Activated CD8-positive, alpha-beta memory T cell treated with anti-CD3 and anti-CD28 coated beads for 4 hours (primary cell): ENCODE measurements at places on chromosomes 3 and 15.

- no peak for DNase-seq
Observed at GRCh38 chr15:28096670-28097431, 2.3 kb downstream of the OCA2 start.

DNA sequence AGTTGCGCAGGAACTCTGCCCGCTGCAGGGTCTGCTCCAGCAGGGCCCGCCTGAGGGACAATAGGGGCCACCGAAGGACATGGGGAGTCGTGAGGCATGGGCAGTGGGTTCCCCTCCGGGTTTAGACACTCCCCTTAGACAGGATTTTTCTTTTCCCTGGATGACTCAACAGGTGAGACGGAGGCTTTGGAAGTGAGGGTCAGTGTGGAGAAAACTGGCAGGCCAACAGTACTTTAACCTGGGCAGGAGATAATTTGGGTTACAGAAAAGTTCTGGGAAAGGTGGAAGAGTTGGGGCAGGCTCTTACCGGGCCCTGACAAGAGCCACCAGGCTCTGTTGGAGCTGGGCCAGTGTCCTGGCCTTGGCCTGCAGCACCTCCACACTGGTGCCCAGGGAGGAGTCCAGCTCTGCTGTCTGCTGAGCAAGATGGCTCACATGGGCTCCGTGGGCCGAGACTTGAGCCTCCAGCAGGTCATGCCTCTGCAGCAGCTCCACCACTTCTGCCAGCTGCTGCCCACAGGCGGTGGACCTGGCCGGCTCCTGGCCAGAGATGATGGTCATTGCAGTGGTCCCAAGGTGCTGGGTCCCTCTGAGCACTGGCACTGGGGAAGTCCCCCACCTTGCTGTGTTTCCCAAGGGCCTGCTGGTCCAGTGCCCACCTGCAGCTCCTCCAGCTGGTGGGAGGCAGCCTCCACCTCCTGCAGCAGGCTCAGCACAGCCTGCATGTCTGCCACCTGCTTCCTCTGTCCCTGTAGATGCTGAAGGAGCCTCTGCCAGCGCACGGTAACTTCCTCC lies 11.0 kb downstream of the SPTBN5 start:
- no peak for DNase-seq

DNA sequence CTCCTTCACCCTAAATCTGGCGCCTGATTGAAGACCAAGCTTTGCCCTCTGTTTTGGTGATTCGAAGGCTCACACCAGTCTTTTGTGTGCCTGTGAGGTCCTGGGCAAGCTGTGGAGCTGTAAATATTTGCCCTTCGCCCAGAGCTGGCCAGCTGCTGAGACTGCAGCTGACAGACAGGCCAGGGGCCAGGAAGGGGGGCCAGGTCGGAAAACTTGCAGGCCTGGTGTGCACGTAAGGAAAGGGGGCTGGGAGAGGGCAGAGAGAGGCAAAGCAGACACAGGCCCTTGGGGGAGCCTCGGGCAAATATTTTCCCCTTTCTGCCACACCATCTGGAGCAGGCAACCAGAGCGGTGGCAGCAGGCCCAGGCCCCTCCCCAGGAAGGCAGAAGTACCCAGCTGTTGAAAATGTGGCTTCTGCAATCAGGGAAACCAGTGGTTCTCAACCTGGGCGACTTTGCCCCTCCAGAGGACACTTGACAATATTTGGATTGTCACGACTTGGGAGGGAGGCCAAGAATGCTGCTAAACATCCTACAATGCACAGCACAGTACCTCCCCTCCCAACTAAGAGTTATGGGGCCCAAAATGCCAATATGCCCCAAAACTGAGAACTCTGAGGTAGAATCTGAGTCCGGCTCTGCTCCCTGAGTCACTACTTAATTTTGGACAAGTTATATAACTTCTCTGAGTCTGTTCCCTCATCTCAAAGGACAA lies 2.5 kb downstream of the PDZRN3 start:
- DNase-seq = no peak

DNA sequence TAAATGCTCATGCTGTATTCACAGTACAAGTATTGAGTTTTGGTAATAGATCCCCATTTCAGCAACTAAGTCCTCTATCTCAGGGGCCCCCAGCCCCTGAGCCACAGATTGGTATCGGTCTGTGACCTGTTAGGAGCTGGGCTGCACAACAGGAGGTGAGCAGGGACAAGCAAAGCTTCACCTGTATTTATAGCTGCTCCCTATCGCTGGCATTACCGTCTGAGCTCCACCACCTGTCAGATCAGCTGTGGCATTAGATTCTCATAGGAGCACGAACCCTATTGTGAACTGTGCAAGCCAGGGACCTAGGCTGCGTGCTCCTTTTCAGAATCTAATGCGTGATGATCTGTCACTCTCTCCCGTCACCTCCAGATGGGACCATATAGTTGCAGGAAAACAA lies 262.8 kb upstream of the UBE2E2 start:
- DNase-seq = no peak

DNA sequence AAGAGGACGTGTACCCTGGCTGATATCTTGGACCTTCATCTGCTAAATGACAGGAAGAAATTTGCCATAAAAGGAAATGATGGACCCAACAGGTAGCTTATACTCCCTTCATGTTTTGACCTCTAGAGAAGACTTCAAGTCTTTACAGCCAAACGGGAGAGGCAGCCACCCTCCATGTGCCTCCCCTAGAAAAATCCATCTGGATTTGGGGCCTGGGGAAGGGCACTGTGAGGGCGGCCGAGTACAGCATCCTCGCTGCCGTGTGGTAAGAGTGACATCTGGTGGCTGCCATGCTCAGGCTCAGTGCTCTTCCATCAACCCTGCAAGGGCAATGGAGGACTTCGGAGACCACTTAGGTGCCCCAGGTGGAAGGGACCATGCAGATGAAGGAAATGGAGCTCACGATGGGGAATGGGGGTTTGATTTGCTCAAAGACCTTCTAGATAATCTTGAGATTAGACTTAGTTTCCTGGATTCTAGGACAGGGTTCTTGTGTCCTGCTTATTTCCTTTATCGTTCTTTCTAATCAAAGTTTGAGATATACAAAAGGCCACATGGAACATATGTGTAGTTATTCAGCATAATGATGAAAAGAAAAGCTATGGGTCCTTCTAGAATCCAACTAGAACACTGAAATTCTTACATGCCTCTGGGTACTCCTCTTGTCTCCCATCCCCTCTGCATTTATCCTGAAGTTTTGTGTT lies 44.4 kb downstream of the AQP9 start:
- no peak for DNase-seq

- no peak for DNase-seq
Observed at GRCh38 chr3:190443257-190443656, 6.4 kb downstream of the TMEM207 start.

DNA sequence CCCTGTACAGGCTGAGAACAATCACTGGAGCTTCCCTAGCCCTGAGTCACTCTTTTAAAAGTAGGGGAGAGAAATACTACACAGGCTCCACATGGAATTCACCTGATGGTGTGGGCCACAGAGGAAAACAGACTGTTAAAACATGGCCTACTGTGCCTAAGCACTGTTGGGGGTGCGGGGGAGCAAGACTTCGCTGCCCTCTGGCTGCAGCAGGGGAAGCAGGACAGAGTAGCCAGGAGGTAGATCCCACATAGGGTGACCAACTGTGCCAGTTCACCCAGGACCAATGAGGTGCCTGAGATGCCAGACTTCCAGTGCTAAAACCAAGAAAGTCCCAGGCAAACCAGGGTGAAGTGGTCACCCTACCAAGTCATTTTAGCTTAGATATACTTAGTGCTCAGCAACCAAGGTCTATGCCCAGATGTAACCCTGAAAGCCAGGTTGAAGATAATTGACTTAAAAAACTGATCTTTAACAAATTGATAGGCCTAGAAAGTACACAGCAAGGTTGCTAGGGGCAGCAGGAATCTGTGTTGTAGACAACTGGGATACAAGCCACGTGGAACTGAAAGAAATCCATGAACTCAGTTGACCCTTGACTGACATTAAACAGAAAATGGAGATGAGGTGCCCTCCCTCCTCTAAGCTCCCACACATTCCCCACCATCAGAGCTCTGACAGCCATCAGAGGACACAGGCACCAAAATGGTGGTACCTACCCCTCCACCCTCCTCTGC lies 344.2 kb upstream of the PPP2R3A start:
- no peak for DNase-seq
